ENCODE measurements at places on chromosomes 1 and 21. TPM values are rescaled to one million over a fixed set of nuclear protein-coding genes. Genes with fewer than 3 reads are reported as not detected.

The ROR1 gene
- 30.6 TPM for polyA plus RNA-seq

The TSPEAR gene
- 0.67 TPM for polyA plus RNA-seq

The UTP11 gene
- 45.7 TPM for polyA plus RNA-seq

The SRGAP2B gene
- polyA plus RNA-seq, result 43.9 TPM

The FAM76A gene
- 12.6 TPM for polyA plus RNA-seq

The C2CD4D gene
- polyA plus RNA-seq, result 0.10 TPM

DNA sequence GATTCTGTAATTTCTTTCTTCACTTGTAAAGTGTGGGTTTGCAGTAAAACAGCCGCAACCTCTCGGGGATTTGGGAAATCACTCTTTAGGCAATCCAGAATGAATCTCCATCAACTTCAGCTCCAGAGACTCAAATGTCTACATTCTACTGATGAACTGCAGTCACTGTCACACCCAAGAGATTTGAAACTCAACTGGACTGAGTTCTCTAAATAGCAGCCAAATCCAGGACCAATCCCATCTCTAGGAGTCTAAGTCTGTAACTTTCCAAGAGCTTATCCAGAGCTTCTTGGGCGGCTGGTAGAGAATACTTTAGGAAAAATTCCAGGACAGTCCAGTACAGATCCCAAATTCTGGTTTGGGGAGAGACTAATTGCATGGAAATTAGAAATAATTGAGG, 62.9 kb downstream of the ADAMTS1 start:
- no peak for DNase-seq

- DNase-seq, result no peak
Measured at GRCh38 chr1:178354816-178355215, 141.9 kb downstream of the CLEC20A start.

- DNase-seq, result no peak
Measured at GRCh38 chr1:65265296-65265650, 44.1 kb upstream of the DNAJC6 start.

DNA sequence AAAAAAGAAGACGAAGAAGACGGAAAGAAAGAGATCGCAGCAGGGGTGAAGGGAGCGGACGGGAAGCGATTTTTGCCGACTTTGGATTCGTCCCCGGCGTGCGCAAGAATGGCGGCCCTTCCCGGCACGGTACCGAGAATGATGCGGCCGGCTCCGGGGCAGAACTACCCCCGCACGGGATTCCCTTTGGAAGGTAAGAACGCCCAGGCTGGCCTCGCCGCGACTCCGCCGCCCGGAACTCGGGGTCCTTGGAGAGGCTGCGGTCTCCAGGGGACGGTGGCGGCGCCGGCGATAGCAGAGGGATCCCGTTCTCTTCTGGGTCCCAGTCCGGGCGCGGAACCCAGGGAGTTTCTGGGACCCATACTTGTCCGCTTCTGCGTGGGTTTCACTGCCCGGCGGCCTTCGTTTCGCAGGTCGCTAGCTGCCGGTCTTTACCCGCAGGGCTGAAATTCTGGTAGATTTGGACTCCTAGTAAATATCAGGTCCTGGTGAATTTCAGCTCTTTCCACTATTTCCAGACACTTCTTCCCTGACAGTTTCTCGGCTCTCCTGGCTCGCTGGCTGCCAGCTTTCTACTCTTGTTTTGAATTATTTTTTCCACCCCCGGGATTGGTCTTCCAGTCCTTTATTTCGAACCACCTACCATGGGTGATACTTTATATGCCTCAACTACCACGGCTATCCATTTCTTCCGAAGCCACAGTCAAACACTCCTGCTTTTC, 1.0 kb downstream of the PAX7 start:
- no peak for DNase-seq

DNA sequence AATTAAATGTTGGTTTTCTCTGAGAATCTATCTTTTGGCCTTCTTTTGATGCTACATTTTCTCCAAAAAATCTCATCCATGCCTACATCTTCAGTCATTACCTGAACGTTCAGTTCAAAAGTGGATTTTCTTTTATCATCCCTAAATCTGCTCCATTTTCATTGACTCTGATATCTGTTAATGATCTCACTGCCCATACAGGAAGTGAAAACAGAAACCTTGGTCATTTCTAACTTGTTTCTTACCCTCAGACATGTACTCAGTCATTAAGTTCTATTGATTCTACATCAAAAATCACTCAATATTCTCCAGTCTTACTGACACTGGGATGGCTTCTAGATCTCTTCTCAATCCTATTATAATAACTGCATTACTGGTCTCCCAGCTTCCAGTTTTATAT, 22.7 kb downstream of the PRKACB start:
- no peak for DNase-seq

- no peak for DNase-seq
Measured at GRCh38 chr1:222792744-222793143, 22.1 kb upstream of the DISP1 start.

DNA sequence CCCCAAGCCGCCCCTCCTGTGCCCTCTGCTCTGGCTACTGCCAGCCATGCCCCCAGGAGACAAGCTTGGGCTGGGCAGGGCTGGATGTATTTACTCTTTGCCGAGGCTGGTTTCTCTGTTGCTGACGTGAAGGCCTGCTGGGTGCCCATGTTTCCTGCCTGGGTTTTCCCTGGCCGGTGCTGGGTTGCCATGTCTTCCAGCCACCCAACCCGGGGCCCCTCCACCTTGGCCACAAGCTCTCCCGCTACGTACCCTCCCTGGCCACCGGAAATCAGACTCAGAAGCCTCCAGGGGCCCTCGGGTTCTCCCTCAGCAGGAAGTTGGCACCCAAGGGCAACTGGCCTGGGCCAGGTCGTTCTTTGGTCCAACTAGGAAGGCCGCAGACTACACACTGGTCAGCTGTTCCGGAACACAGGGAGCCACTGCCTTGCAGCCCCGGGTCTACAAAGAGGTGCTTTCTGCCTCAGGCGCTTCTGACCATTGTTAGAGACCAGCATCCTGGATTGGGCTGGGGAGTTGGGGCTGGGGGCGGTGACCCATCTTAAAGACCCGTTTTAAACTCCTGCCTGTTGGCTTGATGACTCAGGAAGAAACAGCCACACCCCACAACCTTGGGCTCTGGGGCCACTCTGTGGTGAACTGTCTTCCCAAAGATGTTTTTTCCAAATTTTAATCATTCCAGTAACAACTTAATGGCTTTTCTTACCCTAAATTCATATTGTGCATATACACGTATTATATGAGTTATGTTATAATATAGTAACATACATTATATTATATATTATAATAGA, 71.2 kb upstream of the RUNX3 start:
- DNase-seq, result no peak

DNA sequence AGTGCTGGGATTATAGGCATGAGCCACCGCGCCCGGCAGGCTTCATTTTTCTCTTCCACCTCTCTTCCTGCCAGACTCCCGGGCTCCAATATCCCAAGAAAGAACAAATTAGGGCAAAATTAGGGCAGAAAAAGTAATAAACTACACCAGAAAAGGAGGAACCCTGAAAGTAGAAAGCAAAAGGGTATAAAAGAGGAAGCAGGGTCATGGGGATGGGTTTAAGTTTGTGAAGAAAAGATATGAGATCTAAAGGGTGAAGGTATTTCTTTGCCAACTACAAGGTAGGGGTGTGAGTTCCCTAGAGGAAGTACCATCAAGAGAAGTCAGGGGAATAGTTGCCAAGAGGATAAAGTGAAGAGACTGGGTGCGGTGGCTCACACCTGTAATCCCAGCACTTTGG, 9.9 kb downstream of the PTPN22 start:
- DNase-seq, result no peak

DNA sequence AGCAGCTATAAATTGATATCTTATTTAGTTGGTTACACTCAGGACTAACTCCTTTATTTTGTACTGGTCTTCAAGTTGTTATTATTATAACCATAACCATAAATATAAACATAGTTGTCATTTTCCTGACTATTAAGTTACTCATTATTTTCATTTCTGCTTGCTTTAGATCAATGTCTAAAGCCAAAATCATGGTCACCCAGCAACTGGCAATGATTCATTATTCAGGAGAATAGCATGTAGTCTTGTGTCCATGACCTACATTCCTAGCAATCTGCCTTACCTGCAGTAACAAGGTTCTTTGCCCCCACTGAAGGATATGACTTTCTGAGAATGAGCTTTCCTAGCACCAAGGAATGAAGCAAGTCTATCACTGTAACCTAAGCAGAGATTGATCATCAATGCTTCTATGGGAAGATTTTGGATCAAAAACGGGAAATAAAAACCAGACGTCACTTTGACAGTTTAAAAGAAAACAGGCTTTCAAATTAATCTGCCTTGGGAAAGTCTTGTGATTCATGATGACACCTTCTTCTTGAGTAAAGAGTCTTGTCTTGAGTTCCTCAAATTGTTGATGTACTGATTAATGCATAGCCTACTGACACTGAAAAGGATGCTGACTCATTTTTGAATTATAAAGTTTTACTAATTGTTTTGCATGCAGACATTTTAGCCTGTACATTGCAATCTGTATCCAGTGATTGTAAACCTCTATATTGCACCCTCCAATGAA, 203.3 kb upstream of the IVNS1ABP start:
- DNase-seq, result no peak

DNA sequence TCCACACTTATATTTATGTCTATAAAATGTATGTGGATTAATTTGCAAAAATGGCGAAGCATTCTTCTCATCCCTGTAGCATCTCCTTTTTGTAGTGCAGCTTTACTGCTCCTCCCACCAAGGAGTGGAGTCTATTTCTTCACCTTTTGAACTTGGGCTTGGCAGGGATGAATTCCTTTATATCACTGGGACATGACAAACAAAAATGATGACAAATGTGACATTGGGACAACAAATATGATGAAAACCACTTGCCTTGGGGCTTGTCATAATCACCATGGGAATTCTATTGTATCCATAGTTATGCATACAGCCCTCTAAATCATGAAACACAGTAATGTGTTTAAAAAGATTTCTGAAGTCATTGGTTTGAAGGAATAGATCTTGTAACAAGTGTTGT, 155.0 kb downstream of the TNFSF18 start:
- no peak for DNase-seq

- no peak for DNase-seq
Measured at GRCh38 chr1:40958210-40958609, 21.3 kb upstream of the CTPS1 start.

GRCh38 chr1:1304331-1305299, 3.1 kb downstream of the ACAP3 start:
- peak; percentile 39 for DNase-seq

DNA sequence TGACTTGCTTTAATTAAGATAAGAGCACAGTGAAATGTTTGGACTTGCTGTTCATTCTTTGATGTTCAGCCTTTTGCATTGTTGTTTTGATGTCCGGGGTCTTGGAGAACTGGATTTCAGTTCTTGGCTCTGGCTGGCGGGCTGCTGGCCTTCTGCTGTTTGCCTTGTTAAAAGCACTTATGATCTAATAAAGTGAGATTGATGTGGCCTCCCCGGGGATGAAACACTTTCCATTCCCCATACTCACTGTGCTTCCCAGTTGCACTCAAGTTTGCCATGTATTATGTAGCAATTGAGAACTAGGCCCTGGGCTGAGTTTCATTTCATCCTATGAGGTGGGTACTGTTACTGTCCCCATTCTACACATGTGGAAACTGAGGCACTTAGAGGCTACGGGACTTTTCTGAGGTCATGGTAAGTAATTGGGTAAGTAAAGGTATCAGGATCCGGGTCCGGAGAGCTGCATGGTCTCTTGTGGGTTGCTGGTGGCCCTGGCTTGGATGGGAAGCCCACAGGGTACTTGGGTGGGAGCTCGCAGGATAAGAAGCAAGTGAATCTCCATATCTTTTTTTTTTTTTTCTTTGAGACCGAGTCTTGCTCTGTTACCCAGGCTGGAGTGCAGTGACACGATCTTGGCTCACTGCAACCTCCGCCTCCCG, 127.7 kb upstream of the ZBTB40 start:
- DNase-seq, result no peak

DNA sequence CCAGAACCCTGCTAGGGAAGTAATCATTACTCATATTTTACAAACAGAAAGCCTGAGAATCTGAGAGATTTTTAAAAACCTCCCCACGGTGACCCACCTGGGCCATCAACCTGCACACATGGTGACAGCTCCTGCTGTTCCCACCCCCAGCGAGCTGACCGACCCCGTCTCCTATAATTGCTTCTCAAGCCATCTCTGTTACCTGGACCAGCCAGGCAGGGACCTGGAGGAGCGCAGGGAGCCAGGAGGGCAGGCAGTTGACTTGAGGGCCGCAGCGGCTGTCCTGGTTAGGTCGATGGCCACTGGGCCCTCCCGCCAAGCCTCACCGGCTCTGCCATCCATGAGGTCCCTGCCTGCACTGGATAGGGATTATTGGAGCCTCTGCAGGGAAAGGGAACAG, 7.7 kb downstream of the TFF2 start:
- no peak for DNase-seq

- DNase-seq, result no peak
Measured at GRCh38 chr1:119338004-119338403, 30.6 kb upstream of the HAO2 start.

GRCh38 chr1:160373696-160374095, 6.8 kb downstream of the NHLH1 start:
- no peak for DNase-seq

DNA sequence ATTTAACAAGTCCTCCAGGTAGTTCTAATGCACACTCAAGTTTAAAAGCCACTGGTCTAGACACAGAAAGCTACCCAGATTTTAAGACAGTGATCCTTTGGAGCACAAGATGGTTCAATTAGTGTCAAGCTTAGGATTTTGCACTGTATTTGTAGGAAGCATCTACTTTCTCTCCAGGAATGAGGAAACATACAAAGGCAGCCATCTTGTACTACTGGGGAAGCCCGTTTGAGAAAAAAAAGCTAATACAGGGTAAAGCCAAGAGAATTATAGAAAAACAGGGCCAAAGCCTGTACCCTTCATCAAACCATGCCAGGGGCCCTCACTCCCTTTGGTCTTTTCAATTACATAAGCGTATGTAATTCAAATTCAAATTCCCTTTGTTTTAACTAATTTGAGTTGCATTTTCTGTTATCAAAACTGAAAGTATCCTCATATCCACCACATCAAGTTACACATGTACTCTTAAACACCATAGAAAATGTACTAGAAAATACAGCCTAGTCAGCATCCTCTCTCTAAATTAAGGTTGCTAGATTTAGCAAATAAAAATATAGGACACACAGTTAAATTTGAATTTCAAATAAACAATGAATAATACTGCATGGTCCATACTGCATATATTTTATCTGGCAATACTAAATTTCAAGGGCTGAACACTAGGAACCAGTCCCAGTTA, 17.4 kb downstream of the PIK3R3 start:
- no peak for DNase-seq

DNA sequence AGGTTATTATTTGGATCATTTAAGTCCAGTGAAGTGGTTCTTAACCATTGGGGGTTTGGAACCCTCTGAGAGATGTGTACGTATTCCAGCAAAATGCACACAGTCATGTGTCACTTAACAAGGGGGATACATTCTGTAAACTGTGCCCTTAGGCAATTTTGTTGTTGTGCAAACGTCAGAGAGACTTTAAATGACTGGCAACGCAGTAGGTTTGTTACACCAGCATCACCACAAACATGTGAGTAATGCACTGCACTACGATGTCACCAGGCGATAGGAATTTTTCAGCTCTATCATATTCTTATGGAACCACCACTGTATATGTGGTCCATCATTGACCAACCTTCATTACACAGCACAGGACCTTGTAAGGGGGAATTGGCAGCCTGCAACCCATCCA, 11.9 kb downstream of the AHCYL1 start:
- DNase-seq, result no peak

GRCh38 chr1:233599542-233600073, 14.3 kb upstream of the KCNK1 start:
- DNase-seq, result no peak
